ENCODE measurements at places on chromosomes 1 and 21.

DNA sequence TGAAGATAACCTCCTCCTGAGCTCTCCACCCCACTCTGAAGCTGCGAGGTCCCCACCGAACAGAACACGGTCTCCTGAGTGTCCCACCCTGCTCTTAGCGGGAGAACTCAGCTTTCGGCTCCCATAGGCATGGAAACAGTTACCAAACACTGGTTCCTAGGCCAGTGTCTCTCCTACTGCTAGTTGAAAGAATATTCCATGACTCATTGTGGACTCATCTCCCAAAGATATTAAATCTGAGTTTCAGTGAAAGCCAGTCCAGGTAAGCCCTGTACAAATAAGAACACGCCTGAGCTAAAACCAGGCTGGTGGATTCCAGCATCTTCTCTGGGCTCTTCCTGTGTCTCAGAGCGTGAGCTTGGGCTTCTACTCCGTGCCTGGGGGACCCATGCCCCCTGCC lies 107.5 kb upstream of the CLDN14 start:
- peak; percentile 73 for DNase-seq

DNA sequence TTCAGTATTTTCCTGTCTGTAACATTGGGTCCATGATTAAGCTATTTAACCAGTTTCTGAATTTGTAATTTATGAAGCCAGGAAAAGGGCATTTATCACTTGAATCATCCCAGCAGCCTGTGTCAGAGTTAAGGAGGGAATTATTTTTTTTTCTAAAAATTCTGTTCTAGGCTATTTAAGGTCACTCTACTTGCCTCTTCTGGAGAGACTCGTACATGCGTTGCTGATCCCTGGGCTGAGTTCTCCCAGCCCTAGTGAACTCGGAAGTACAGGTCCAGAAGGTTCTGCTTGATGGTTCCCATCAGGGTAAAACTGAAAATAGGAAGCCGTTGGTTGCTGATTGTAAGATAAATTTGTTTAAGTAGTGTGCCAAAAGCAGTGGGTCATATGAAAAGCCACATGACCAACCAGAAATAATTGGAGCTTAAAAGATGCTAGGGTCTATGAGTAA lies 90.7 kb downstream of the GPR88 start:
- DNase-seq, result no peak

DNA sequence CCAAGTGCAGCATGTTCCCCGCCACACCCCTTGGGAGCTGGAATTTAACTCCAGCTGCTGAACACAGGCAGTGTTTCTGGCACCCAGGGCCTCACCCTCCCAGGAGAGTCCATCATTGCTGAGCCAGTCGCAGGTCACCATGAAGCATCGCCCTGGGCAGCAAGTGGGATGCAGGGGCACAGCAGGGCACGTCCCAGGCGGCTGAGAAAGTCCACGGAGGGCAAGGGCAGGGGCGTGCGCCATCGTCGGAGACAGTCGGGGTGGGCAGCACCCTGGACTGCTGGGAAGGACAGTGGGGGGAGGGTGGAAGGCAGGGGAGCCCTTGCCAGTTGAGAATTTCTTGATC lies 69.2 kb upstream of the PDE9A start:
- DNase-seq, result no peak

DNA sequence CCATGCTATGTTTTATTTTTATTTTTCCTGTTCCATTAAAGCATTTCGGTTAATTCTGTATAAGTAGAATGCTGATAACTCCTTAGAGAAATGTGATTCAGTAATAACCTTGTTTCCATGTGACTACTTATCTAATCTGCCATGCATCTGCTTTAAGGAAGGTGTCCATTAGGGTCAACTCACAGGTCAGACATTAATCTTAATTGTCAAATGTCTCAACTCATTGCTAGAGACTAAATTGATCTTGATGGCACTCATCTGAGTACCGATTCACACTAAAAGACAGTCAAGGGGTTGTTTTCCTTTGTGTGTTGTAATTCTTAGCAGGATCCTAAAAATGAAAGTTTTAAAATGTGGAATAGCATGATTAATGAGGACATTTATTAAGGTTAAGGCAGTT lies 41.8 kb downstream of the ITSN1 start:
- no peak for DNase-seq

GRCh38 chr1:100308777-100309176 lies 42.8 kb downstream of the RTCA start:
- no peak for DNase-seq

- no peak for DNase-seq
Observed at GRCh38 chr1:12524266-12524665, 93.7 kb downstream of the DHRS3 start.

DNA sequence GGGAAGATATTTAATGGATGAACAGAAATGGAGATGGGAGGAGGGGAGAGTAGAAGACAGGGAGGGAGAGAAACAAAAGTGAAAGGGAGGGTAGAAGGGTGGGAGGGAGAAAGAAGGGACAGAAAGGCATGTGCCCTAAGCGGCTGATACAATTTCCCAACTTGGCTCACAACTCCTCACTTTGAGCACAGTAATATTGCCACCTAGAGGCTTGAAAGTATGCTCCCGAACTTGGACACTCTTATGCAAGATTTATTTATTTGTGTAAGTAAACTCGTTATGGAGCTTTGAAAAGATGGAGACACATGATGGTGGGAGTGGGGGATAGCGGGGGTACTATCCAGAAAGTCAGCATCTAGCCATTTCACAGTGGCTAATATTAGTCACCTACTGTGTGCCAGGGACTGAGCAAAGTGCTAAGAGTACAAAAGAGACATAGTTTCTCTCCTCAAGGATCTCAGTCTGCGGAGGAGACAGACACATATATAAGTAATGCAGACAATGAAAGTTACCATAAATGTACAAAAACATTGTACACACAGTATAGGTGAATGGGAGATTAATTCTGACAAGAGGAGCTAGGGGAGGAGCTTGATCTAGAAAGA lies 189.7 kb downstream of the SEC16B start:
- peak; percentile 20 for DNase-seq
